ENCODE measurements at places on chromosomes 1 and 21.

- no peak for DNase-seq
Measured at GRCh38 chr1:65357291-65357960, 48.1 kb downstream of the DNAJC6 start.

- no peak for DNase-seq
Measured at GRCh38 chr1:56575865-56576264, 3.5 kb downstream of the PLPP3 start.

- DNase-seq: no peak
Measured at GRCh38 chr1:112694363-112694929, 12.5 kb downstream of the RHOC start.

DNA sequence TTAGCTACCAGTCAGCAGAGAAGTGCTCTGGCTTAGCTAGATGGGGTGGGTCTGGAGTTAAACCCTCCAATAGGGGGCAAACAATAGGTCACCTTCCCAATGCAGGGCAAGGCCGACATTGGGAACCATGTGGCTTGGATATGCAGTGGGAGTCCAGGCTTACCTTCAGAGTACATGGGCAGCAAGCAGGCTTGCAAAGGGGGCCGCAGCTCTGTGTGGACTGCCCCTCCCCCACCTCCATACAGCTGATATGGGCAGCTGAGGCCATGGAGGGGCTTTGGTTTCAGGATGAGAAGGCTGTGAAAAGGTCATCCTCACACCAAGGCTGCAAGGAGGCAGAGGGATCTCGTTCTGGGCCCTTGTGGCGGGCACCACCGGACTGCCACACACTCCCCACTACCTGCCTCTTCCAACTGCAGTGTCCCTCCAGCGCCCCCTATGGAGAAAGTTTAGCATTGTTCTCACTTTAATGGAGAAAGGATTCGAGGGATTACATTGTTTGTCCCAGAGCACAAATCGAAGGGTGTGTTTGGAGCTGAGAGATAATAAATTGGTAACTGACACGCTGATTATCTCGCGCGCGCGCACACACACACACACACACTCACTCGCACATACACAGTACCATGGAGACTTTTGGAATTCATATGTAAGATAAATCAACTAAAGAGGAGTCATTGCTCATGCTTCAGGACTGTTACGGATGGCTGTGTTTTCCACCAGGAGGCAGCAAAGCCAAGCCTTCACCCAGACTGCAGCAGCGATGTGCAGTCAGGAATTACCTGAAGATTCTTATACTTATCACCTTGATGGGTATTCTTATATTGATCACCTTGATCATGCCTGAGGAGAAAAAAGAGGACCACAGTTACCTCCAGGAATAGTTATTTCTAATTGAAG is 7.0 kb upstream of the SMCP start:
- no peak for DNase-seq

GRCh38 chr1:17846341-17846740 is 91.2 kb downstream of the ACTL8 start:
- DNase-seq: no peak

DNA sequence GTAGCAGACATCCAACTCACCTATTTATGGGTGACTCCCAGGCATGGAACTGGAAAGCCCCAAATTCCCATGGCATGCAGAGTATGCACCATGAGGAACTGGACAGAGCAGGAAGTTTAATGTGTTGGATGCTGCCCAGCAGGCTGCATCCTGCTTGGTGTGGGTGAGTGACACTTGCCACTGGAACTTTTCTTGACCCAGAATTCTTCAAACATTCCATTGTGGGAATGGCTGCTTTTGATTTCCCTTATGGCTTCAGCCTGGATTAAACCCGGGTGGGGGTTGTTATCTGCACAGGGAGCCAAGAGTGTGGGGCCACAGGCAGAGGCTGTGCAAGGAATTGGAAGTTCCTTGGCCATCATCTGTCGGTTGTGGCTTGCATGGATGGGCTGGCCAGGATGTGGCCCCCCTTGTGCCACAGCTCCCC is 26.9 kb upstream of the BACE2 start:
- DNase-seq: no peak

DNA sequence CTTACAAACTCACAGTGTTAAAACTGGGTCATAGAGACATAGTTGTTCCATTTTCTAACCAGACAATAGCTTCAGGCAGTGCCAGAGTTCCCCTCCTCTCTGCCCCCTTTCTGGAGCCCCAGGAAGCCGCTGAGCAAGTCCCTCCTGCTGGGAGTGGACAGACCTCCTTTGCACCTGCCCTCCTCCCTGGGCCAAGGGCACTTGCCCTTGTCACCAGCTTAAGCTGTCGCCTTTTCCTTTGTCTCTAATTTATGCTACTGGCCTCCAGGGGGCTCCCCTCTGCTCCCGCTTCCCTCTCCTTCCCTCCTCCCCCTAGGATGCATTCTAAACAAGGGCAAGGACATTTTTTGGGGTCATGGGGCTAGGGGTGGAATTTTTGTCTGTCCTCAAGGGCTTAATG is 182.4 kb downstream of the MIS18A start:
- DNase-seq: no peak

- no peak for DNase-seq
Measured at GRCh38 chr1:205074084-205074483, 10.2 kb downstream of the TMEM81 start.

DNA sequence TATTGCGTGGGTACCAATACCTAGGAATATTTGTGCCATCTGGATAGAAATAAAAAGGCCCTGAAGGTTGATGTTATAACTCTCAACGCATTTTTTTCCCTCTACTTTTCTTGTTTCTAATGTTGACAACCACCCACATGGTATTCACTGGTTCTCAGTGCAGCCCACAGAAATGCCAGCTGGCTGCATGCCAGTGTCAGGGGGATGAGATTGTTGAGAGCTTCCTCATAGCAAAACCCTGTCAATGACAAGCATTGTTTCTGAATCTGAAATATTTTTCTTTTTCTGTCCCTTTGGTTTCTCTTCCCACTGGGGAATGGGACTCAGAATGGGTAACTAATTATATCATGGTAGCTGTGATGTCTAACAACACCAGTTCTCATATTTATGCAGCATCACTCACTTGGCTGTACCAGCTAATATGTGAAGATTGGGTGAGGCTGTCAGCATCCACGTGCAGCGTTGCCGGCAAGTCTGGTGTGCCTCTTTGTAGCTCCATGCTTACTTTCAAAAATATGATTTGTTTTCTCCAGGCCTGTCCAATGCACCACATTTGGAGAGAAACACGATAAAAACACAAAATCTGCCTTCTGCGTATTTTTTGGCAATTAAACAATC is 284.6 kb downstream of the PTBP2 start:
- DNase-seq: no peak

- no peak for DNase-seq
Measured at GRCh38 chr1:934991-935750, 11.4 kb downstream of the SAMD11 start.

- no peak for DNase-seq
Measured at GRCh38 chr21:40158366-40158765, 291.1 kb downstream of the PCP4 start.

- no peak for DNase-seq
Measured at GRCh38 chr1:230145505-230145899, 78.5 kb downstream of the GALNT2 start.

DNA sequence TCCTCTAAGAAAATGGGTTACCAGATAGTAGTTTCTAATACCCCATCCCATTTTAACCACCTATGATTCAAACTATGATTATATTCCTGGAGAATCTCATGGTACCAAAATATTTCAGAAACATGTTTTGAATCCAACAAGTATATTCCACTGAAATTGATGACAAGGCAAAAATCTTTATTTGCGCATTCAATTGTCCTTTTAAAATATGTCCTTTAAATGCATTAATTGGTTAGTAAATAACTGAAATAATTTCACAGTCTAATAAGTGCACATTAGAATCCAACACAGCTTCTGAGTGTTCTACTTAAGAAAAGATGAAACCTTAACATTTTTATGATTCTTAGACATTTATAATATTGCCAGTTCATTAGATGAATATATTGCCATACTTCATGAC is 356.6 kb downstream of the SETD4 start:
- no peak for DNase-seq

DNA sequence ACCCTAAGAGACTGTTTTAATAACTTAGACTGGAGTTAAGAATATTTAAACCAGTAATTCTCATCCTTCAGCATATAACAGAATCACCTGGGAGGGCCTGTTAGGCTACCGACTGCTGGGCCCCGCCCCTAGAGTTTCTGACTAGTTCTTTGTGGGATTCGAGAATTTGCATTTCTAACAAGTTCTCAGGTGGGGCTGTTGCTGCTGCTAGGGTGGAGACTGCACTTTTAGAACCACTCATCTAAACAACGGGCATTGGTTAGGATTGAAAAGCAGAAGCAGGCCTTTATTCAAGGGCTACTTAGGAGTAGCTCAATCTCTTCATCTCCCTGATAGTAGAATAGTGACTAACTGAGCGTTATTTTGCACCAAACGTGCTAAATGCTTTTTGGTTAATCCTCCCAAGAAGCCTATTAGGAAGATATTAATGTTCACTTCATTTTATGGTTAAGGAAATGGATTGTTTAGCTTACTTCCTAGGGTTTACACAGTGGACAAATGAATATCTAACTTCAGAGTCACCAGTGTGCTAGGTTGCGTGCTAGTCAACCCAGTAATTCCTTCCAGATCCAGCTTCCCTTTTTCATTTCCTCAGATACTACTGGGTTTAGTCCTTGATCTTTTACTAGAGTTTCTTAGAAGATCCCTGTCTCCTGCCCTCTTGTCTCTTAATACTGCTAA is 31.1 kb upstream of the UAP1 start:
- DNase-seq: peak; percentile 22

- no peak for DNase-seq
Measured at GRCh38 chr1:102875756-102876155, 232.6 kb downstream of the COL11A1 start.

- DNase-seq: peak; percentile 30
Measured at GRCh38 chr1:96845464-96845863, 123.9 kb downstream of the PTBP2 start.

DNA sequence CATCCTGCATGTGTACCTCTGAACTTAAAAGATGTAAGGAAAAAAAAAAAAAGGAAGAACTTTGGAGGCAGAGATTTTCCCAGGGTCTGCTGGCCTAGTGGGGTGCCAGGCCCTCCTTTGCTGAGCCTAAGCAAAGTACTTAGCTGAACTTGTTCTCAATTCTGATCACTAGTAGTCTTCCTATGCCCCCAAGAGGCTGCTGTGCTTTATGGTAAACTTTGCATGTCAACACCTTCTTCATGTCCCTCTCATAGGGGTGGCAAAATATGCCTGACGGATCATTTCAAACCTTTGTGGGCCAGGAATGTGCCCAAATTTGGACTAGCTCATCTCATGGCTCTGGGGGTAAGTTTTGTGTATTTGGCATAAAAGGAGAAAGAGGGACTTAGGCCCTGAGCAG is 1.4 kb upstream of the USP21 start:
- no peak for DNase-seq

- no peak for DNase-seq
Measured at GRCh38 chr1:150409504-150410362, 45.8 kb downstream of the RPRD2 start.

DNA sequence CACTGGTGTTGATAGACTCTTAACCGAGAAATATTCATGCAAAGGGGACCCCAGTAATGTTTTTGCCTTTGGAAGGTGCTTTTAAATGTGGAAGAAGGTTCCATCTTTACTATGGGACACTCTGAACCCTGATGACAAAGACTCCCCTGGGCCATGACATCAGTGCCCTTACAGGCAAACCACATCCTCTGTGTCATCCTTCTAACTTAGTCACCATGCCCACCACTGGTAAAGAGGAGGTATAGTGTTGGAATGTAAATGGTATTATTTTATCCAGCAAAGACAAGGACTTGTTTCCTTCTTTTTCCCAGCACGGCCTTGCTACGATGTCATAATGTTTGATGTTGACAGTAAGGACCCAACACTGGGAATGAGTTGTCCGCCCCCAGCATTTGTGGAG is 12.6 kb downstream of the METTL13 start:
- DNase-seq: peak; percentile 34

GRCh38 chr1:88053065-88053464 is 631.0 kb upstream of the PKN2 start:
- no peak for DNase-seq

DNA sequence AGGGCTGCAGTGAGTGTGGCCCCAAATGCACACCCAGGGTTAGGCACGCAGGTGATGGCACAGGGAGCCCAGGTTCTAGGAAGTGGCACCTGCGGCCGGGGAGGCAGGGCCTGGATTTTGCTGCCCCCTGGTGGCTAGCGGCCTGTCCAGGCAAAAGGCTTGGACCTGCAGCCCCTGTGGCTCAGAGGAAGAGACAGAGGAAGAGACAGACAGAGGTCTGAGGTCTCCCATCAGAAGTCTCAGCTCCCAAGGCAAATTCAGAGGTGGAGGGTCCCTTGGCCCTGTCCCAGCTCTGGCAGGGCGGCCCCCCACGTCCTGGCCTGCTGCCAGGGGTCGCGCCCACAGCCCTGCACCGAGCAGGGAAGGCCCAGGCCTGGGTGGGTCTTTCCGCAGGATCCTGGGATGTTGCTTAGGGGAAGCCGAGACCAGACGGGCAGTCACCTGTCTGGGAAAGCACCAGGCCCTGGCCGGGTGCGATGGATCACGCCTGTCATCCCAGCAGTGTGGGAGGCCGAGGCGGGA is 8.0 kb upstream of the TNFRSF14 start:
- peak; percentile 87 for DNase-seq

DNA sequence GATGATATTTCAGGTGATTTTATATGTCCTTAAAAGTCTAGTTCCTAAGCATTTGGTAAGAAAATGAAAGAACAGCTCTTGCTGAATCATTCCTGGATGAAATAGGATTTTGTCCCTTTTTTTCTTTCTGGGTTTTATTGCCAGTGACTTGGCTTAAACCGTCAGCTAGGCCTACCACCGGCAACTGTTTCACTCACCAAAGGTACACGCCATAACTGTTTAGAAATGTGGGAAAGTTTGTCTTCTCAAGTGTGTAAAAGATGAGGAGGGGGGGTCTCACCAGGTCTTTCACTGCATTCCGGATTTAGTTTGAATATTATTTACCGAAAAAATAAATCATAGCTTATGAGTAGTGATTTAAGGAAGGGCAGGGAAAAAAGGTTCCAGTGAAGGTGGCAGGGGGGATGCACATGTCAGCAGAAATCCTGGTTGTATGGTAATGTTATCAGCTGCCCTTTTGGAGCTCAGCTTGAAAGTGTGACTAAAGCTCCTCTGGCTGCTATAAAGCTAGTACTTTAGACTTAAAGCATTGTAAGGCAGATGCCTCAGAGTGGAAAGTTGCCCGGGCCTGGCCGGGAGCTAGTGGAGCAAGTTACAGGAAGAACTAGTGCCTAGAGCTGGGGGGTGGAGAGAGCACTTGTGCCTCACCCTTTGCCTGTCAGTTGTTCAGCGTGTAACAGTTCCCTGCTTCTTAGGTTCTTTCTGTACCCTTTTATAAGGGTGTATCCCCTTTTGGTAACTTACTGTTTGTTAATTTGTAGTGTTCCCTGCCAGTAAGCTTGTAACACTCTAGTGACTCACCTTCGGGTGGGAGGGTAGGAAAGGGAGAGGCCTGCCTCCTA is 3.1 kb downstream of the ATP1A1 start:
- DNase-seq: peak; percentile 48

- no peak for DNase-seq
Measured at GRCh38 chr1:162918151-162918754, 57.3 kb upstream of the CCDC190 start.

GRCh38 chr1:34844252-34844634 is 15.3 kb downstream of the SMIM12 start:
- no peak for DNase-seq
